CD8-positive, alpha-beta T cell (primary cell): ENCODE measurements at places on chromosomes 2 and 18. TPM values are rescaled to one million over a fixed set of nuclear protein-coding genes. Genes with fewer than 3 reads are reported as not detected.

GRCh38 chr2:202941771-202942170, 29.7 kb downstream of the CARF start:
- no peak for DNase-seq

- DNase-seq = no peak
Measured at GRCh38 chr2:19048593-19049266, 309.7 kb downstream of the OSR1 start.

Gene KLHL41
- total RNA-seq = not detected

Gene FSHR
- not detected for total RNA-seq

- DNase-seq = no peak
Measured at GRCh38 chr2:71358931-71359671, 27.5 kb downstream of the ZNF638 start.

Gene WDPCP
- 9.6 TPM for total RNA-seq

- DNase-seq = no peak
Measured at GRCh38 chr2:99984799-99985515, 157.4 kb downstream of the AFF3 start.

Gene SLC40A1
- total RNA-seq = 1.3 TPM

- DNase-seq = no peak
Measured at GRCh38 chr2:227789803-227790202, 23.8 kb upstream of the CCL20 start.

Gene UGT1A10
- total RNA-seq = not detected

DNA sequence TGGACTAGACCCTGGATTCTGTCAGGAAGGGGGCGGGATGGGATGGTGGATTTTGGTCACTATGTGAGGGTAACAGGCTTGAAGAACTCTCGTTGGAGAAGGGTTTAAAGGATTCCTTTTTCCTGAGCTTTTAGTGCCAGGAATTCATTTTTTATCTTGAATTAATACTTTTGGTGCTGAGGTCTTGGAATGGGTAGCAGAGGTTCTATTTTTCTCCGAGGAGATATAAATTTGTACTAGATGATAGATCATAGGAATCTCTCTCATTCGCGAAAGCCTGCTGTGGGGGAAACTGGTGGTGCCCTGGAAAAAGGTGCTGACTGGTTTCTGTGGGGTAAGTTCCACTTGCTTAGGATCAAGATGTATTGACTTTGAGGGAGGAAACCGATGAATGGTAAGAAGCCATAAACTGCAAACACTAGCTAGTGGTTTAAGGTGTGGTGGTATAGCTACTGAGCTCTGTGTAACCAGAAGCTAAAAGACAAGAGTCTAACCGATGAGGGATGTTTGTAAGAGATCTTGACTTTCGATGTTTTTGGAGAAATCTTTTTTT, 706 bp downstream of the AGPS start:
- no peak for DNase-seq

Gene SLC9A2
- total RNA-seq = not detected

- DNase-seq = peak; percentile 23
Measured at GRCh38 chr18:3153107-3153704, 66.6 kb downstream of the MYOM1 start.

DNA sequence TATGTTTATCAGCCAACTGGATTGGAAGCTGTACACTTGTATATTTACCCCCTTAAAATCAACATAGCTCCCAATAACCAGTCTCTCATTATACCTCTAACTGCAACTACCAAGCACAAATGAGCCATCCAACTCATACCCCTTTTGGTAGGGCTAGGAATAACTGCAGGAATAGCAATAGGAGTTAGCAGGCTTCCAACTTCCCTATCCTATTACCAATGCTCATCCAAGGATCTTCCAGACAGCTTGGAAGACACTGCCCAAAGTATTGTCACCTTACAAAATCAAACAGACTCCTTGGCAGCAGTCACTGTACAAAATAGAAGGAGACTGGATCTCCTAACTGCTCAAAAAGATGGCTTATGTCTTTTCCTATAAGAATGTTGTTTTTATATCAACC, 61.6 kb downstream of the SLC25A12 start:
- DNase-seq = no peak

DNA sequence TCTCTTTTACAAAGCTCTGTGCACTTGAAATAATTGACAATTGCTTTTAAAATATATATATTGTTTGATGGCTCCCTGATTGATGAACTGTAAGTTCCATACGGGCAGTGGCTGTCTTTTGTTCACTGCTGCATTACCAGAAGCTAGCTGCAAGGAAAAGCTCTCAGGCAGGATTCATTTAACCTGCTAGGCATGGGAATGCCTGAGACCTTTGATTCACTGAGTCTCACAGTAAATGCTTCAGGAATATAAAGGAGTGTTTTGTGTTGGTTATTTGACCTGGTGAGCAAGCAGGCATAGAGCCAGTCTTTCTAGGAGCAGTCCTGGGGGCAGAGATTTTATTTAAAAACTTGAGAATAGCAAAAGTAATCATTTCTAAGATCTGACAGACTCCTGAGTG, 193.2 kb upstream of the ITGA4 start:
- DNase-seq = no peak

DNA sequence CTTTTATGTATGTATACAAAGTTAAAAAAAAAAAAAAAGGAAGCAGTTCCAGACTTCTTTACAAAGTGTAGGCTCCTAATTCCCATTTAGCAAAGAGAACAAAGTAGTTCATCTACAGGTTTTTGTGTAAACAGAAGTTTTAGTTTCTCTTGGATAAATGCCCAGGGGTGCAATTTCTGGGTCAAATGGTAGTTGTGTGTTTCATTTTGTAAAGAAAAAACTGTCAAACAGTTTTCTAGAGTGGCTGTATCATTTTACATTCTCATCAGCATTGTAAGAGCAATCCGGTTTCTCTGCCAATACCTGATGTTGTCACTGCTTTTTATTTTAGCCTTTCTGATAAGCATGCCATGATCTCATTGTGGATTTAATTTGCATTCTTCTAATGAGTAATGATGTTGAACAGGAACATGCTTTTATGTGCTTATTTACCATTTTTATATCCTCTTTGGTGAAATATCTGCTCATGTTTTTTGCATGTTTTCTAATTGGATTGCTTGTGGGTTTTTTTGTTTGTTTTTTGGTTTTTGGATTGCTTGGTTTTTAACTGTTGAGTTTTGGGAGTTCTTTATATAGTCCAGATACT, 16.6 kb upstream of the PSME4 start:
- DNase-seq = no peak

DNA sequence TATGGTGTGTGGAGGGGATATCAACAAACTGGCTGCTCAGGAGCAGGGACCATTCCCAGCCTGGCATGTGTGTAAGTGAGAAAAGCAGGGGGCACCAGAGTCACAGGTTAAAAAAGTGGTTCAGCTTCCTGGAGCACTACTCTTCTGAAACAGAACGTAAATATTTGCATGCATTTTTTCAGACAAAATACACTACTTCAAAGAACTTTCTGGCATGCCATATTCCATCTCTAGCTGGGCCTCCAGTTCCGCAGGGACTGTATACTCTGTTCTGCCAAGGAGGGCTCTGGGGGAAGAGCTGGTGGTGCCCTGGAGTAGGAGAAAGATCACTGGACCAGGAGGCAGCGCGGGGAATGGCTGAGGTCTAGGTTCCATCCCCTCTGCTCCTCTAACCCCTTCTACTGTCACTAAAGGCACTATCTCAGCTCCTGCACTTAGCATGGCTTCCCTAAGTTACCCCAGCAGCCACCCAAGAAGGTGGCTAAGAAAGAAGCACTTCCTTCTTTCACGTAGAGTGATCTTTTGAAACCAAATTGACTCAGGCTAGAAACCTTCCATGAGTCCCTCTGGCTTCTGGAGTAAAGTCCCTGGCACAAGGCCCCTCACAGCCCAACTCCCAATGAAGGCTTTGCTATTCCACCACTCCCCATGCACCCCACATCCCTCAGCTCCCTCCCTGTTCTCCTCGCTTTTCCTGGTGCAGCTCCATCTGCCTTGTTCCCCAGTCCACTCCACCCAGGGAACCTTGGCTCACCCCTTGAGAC, 57.6 kb upstream of the CABLES1 start:
- DNase-seq = no peak

- no peak for DNase-seq
Measured at GRCh38 chr2:221178139-221178538, 394.0 kb downstream of the EPHA4 start.

- DNase-seq = no peak
Measured at GRCh38 chr18:23668731-23669130, 6.0 kb upstream of the ANKRD29 start.

- DNase-seq = no peak
Measured at GRCh38 chr18:31990823-31991222, 27.8 kb upstream of the RNF125 start.

GRCh38 chr2:237073552-237073951, 12.1 kb upstream of the COPS8 start:
- DNase-seq = no peak

DNA sequence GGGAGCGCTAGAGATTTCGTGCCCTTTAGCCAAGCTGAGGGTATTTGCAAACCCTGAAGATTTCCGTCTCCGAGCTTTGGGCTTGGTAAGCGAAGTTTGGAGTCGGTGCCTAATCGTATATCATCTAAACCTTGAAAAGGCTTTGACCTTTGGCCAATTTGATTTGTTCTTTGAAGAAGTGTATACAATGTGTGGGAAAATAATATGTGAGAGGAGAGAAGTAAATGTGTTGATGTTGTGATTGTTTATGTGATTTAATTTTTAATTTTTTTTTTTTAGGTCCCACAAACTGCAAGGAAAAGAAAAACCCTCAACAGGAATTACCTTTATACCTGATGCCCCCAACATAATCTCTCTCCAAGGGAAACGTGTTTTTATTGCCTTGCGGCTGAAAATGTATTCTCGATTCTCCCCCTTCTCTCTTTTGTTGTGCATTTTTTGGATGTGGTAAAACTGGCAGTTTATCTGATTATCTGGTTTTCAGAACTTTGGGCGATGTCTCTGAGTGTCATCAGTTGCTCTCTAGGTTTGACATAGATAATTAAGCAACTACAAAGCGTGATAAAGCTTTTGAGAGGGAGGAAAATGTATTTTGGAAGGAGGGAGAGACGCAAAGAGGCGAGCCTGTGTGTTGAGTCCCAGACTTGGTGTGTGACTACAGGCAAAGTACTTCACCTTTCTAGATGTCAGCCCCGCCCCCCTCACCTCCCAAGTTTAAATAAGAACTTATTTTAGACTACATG, 912 bp upstream of the FBXO11 start:
- peak; percentile 63 for DNase-seq

DNA sequence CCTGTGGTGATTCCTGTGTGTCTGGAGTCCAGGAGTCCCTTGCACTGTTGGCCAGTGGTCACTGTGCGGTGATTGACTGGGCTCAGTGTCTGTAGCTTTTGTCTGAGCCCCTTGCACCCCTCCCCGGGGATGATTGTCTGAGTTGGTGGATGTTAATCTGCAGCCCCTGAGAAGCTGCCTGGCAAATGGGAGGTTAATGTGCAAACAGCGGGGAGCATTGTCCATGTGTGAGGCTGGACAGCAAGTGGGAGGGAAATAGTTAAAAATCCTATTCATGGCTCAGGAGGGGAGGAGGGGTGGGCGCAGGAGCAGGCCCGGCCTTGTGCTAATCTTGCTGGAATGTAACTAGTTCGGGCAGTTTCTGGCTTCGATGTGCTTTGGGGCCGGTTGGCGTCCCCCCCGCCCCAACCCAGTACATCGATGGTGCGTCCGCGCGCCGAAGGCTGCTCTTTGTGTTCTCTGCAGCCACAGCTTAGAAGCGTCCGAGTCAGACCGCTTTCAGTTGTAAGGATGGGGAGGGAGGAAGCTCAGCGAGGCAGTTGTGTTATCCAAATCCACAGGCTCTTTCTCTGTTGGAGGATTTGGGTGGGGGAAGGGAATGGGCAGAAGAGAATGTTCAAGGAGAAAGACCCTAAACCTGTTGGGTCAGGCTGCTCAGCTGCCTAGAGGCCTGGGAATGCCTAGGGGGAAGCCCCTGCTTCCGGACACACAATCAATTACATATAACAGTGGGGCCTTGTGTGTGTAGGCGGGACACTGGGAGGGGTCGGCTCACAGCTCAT, 71.8 kb downstream of the TGOLN2 start:
- no peak for DNase-seq

- no peak for DNase-seq
Measured at GRCh38 chr2:60598271-60598670, 44.8 kb upstream of the BCL11A start.

DNA sequence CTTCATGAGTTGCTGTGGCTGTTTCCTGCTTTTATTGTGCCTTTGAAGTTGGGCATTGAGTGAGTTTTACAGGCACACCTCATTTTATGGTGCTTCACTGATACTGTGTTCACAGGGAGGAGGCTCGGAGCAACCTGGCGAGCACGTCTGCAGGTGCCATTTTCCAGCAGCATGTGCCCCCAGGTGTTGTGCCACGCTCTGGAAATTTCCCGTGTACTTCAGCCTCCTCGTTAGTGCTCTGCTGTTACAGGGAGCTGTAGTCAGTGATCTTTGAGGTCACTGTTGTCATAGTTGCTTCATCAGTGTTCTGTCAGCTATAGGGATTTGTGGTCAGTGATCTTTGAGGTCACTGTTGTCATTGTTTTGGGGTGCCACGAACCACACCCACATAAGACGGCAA, 20.1 kb downstream of the CTDP1 start:
- DNase-seq = no peak

DNA sequence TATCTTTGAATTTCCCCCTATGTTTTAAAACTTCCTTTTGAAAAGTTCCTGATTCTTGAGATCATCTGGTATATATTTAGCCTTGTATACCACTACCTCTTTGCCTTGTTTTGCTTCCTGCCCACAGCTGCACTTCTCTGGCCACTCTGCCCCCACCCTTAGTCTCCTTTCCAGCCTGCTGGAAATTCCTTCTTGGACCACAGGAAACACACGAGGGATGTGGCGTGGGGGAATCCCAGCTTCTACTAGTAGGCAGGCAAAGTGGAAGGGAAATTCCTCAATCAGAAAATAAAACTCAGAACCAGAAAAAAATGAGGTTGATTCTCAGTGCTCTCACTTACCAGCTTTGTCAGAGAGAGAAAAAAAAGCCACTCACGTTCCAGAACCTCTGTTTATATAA, 13.4 kb downstream of the IL18RAP start:
- DNase-seq = no peak

DNA sequence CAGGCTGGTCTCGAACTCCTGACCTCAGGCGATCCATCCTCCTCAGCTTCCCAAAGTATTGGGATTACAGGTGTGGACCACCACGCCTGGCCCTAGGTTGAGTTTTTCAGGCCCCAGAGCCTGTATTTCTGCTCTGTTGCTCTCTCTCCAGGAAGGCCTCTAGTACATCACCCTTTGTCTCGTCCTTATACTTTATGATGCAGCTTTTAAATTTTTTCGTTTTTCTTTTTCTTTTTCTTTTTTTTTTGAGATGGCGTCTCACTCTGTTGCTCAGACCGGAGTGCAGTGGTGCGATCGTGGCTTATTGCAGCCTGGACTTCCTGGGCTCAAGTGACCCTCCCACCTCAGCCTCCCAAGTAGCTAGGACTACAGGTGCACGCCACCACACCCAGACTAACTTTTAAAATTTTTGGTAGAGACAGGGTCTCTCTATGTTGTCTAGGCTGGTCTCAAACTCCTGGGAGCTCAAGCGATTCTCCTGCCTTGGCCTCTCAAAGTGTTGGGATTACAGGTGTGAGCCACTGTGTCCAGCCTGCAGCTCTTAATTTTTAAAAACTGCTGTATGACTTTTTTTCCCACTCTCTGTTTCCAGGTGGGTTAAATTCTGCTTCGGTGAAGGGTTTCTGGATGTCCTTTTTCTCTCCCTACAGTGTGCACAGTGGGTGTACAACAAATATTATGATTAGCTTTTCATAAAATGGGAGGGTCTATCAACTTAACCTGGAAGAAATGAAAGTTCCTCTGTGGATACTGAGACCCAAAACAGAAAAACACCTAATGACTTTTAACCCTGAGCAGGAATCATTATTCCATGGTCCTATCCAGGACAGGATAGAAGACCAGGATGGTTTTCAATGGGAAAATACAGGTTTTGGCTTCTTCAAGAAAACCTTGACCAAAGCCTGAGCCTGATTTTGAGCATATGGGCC, 47.9 kb downstream of the DDX1 start:
- no peak for DNase-seq

Gene SCG2
- total RNA-seq = not detected
